ENCODE measurements at places on chromosomes 5 and 9. TPM values are rescaled to one million over a fixed set of nuclear protein-coding genes. Genes with fewer than 3 reads are reported as not detected.

Gene GDNF
- 20.5 TPM for total RNA-seq

Gene PPP1R26
- 10.6 TPM for total RNA-seq

Gene CLTB
- 117 TPM for total RNA-seq

GRCh38 chr5:27830546-27830945 is 792.2 kb upstream of the CDH9 start:
- no peaks in the 10 kb centered on the region for H3K36me3 ChIP-seq
- no peaks in the 10 kb centered on the region for H3K4me1 ChIP-seq
- peak; percentile 45 for DNase-seq
- H3K27ac ChIP-seq: no peak overlapping the region
- no peaks in the 10 kb centered on the region for H3K27me3 ChIP-seq
- H3K4me3 ChIP-seq: no peak overlapping the region

DNA sequence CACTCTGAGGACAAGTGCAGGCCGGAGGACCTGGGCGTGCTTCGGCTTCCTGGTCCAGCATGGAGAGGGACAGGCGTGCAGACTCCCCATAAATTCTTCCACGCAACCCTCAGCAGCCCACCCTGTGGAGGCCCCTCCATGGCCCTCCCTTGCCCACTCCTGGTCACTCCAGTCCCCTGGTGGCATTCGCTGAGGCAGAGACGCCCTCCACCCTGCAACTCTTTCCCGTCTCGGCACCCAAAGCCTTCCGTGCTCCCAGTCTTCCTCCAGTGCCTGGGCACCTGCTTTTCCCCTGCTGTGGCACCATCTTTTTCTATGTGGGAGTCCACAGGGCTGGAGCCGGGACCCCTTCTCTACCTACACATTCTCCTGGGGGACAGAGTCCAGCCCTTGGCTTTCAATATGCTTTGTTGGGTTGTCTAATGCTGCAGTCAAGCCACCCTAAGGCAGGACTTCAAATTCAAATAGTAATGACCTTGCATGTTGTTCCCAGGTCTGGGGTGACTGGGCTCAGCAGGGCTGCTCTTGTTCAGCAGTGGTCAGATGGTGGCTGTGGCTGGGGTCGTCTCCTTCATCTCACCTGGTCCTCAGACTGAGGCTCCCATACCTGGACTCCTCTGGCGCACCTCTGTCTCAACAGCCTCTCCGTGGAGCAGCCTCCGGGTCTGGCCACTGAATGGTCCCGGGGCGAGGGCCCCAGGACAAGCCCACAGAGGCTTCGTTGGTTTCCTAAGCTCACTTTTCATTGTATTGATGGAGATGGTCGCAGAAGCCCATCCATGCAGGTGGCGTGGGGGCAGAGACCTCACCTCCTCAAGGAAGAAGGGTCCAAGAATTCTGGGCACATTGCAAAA is 15.2 kb downstream of the MRPL36 start:
- no peak overlapping the region for H3K4me3 ChIP-seq
- no peak overlapping the region for H3K27ac ChIP-seq
- H3K27me3 ChIP-seq: peaks cover 2% of the 10 kb centered on the region
- DNase-seq: no peak
- H3K4me1 ChIP-seq: peaks cover 8% of the 10 kb centered on the region

DNA sequence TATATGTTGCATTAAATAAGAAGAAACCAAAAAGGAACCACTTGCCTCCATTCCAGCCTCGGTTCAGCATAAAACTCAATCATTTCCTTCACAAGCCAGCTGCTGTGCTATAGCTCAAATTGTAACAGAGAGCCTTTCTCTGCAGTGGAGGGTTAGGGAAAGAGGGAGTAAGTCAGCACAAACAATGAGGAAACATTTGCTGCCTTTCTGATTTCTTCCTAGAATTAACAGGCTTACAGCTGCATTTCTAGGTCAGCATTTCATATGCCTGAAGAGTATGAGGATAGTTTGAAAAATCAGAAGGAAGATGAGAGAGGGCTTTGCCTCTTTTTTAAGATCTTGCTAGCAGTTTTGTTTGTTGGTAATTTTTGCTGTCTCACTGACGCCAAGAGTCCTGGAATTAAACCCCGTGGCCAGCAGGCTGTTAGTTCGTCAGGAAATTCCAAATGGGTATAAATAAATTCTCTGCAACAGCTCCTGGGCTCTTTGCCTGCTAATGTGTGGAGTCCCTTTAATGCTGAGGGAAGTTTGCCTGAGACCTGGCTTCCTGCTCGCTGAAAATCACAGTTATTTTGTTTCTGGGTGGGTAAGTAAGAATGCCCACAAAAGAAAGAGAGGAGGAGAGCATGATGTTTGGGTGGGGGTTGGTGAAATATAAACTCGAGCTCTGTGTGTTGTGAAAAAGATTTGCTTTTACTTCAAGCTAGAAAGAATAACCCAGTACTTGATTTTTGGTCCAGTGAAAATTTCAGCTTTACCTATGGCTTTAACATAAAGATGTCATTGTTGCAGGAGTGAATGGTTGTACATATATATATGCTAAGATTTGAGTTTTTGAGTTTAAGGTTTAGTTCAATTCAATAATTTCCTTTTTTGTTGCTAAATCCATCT is 148.1 kb upstream of the DMRT1 start:
- H3K36me3 ChIP-seq: no peaks in the 10 kb centered on the region
- peak; percentile 89 for DNase-seq
- peak overlapping the region; percentile 93 for H3K27ac ChIP-seq
- no peaks in the 10 kb centered on the region for H3K27me3 ChIP-seq

DNA sequence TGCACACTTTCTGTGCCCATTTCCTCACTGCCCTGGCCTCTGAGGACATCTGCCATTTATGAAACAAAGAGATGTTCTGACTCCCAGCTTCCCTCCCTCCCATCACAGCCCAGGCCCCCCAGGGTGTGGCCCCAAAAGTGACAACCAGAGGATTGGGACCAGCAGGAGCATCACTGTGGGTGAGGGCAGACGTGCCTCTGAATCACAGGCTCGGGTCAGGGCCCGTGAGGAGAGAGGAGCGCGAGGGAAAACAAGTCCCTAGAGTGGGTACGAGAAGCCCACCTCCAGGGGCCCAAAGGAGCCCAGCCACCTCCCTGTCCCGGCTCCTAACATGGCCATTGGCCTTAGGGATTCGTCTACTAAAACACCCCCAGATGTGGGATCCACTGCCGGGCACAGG is 138.0 kb upstream of the FSTL4 start:
- no peak for DNase-seq
- no peak overlapping the region for H3K27ac ChIP-seq
- no peaks in the 10 kb centered on the region for H3K36me3 ChIP-seq
- H3K4me1 ChIP-seq: no peaks in the 10 kb centered on the region
- no peak overlapping the region for H3K4me3 ChIP-seq
- peaks cover 8% of the 10 kb centered on the region for H3K27me3 ChIP-seq

- no peak overlapping the region for H3K4me3 ChIP-seq
- peaks cover 19% of the 10 kb centered on the region for H3K4me1 ChIP-seq
- no peaks in the 10 kb centered on the region for H3K27me3 ChIP-seq
- peak; percentile 54 for DNase-seq
- no peaks in the 10 kb centered on the region for H3K36me3 ChIP-seq
Measured at GRCh38 chr9:3960661-3961144, 339.2 kb downstream of the GLIS3 start.

- no peaks in the 10 kb centered on the region for H3K4me1 ChIP-seq
- DNase-seq: no peak
- H3K27me3 ChIP-seq: no peaks in the 10 kb centered on the region
Measured at GRCh38 chr5:119255571-119256356, 100.1 kb upstream of the TNFAIP8 start.

GRCh38 chr5:69331528-69332445 is 814 bp downstream of the CCDC125 start:
- no peak overlapping the region for H3K27ac ChIP-seq
- H3K4me3 ChIP-seq: peak overlapping the region; percentile 65
- H3K36me3 ChIP-seq: no peaks in the 10 kb centered on the region
- peaks cover 3% of the 10 kb centered on the region for H3K4me1 ChIP-seq
- H3K27me3 ChIP-seq: no peaks in the 10 kb centered on the region
- no peak for DNase-seq

- no peaks in the 10 kb centered on the region for H3K4me1 ChIP-seq
- no peaks in the 10 kb centered on the region for H3K27me3 ChIP-seq
- no peak for DNase-seq
- H3K4me3 ChIP-seq: no peak overlapping the region
- no peaks in the 10 kb centered on the region for H3K36me3 ChIP-seq
Measured at GRCh38 chr5:142587354-142587965, 98.4 kb downstream of the FGF1 start.

GRCh38 chr9:131627648-131628458 is 82.5 kb downstream of the PRRT1B start:
- peak overlapping the region; percentile 26 for H3K4me3 ChIP-seq
- peak overlapping the region; percentile 94 for H3K27ac ChIP-seq
- DNase-seq: peak; percentile 95
- peaks cover 29% of the 10 kb centered on the region for H3K4me1 ChIP-seq

DNA sequence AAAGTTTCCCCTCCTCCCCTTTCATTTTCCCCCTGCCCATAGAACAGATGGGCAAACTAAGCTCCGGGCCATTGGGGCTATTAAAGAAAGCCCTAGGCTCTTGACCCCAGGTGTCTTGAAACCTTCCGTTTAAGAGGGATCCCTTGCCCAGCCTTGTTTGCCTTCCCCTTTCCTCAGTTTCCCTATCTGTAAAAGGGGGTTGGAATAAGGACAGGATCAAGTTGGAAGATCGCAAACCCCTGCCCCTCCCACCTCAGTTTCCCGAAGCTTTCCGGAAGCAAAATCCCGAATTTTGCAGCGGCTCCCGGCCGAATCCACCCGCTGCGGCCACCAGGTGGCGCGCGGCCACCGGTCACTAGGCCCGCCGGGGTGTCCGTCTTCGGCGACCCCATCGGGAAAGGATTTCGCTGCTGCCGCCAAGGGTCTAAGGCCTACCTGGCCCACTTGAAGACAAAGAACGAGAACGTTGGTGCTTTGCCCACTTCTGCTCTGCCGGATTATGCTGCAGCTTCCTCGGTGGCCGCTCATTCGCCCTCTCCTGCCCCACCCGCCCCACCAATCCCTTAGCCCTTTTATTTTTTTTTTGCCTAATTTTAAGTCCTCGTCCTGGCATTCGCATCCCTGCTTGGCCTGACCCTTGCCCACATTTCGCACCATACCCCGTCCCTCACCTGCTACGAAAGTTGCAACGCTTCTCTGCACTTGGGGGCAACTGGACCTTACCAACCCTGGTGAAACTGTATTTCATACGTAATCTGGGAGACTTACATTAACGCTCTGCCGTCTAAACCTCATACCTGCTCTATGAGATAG is 962 bp upstream of the NR6A1 start:
- H3K27ac ChIP-seq: no peak overlapping the region
- H3K4me3 ChIP-seq: peak overlapping the region; percentile 61
- peaks cover 13% of the 10 kb centered on the region for H3K4me1 ChIP-seq
- H3K36me3 ChIP-seq: no peaks in the 10 kb centered on the region

- no peaks in the 10 kb centered on the region for H3K36me3 ChIP-seq
- H3K27me3 ChIP-seq: no peaks in the 10 kb centered on the region
- H3K4me1 ChIP-seq: no peaks in the 10 kb centered on the region
Measured at GRCh38 chr9:131299346-131299960, 9.9 kb downstream of the PLPP7 start.

GRCh38 chr5:36944607-36945225 is 68.1 kb downstream of the NIPBL start:
- H3K27me3 ChIP-seq: no peaks in the 10 kb centered on the region
- no peaks in the 10 kb centered on the region for H3K36me3 ChIP-seq
- no peak overlapping the region for H3K27ac ChIP-seq
- H3K4me3 ChIP-seq: no peak overlapping the region
- no peaks in the 10 kb centered on the region for H3K4me1 ChIP-seq

DNA sequence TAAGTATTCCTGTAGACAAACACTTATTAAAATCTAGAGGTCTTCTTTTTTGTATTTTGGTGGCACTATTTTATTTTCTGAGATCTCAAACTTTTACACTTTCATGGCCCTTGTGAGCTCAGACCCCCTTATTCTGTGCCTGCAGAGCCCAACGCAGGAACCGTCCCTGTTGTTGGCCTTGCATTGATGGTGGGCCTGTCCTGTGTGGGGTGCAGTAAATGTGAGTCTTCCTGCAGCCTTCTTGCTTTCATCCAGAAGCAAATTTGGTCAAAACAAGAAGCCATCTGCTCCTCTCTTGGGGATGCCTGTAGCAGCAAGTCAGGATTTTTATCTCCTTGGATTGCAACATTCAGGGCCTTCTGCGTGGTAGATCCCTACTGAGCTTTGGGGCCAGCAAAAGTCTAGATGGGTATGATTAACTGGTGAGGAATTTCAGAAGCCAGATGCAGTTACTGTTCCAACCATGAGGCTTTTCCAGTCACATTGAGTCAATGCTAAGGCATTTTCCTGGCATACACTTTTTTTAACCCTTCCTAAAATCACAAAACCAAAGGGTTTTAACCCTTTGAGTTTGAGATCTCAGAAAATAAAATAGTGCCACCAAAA is 31.7 kb downstream of the BASP1 start:
- H3K36me3 ChIP-seq: peaks cover 12% of the 10 kb centered on the region
- peaks cover 49% of the 10 kb centered on the region for H3K4me1 ChIP-seq
- peak overlapping the region; percentile 79 for H3K27ac ChIP-seq
- DNase-seq: peak; percentile 99
- no peak overlapping the region for H3K4me3 ChIP-seq

GRCh38 chr9:127313042-127313560 is 48.5 kb downstream of the GARNL3 start:
- H3K4me1 ChIP-seq: peaks cover 8% of the 10 kb centered on the region
- H3K36me3 ChIP-seq: no peaks in the 10 kb centered on the region
- DNase-seq: no peak
- no peak overlapping the region for H3K27ac ChIP-seq
- no peak overlapping the region for H3K4me3 ChIP-seq

- no peak for DNase-seq
- H3K27ac ChIP-seq: no peak overlapping the region
- H3K4me1 ChIP-seq: no peaks in the 10 kb centered on the region
- H3K27me3 ChIP-seq: no peaks in the 10 kb centered on the region
Measured at GRCh38 chr5:646396-647201, 34.5 kb downstream of the CEP72 start.

- no peak for DNase-seq
- H3K36me3 ChIP-seq: no peaks in the 10 kb centered on the region
- H3K27me3 ChIP-seq: no peaks in the 10 kb centered on the region
- H3K4me3 ChIP-seq: no peak overlapping the region
- H3K27ac ChIP-seq: no peak overlapping the region
Measured at GRCh38 chr5:171459839-171460238, 40.4 kb downstream of the FGF18 start.
